Dermis blood vessel endothelial cell (primary cell): ENCODE measurements at places on chromosomes 3 and 15. TPM values are rescaled to one million over a fixed set of nuclear protein-coding genes. Genes with fewer than 3 reads are reported as not detected.

Gene SCN11A
- under 0.01 TPM in 1 of 2 replicates, not detected in the other for total RNA-seq

Gene GOLGA6D
- not detected in 2 replicates for total RNA-seq

GRCh38 chr15:100041127-100041828 lies 300.5 kb downstream of the ADAMTS17 start:
- no peak for DNase-seq

DNA sequence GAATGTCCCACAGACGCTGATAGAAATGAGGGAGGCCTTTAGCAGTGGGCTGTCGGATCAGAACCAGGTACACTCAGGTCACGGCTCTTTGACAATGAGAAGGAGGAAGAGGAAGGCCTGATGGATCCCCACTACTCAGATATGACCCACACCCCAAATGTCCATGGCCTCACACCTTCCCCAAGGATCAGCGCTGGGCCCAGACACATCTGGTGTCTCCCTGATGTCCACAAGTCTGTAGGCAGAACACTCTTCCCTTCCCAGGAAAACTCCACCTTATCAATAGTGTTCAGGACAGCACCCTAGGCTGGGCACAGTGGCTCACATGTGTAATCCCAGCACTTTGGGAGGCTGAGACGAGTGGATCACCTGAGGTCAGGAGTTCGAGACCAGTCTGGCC lies 33.3 kb upstream of the SFMBT1 start:
- no peak for DNase-seq

DNA sequence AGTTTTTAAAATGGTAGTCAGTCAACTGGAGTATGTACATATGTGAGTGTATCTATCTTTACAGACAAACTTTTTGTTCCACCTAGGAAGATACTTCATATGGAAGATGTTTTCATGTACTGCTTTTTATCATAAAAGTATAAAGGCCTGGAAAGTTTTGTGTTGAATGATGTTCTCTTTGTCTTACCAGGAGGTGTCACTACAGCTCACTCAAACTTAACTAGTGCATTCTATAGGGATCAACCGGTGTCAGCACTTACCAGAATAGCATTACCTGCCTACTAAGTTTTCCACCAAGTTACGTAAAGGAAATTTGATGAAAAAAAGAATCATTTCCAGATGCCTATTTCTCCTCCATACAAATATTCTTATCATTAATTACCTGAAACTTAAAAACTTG lies 522.6 kb upstream of the SEMA6D start:
- peak; percentile 67 for DNase-seq

DNA sequence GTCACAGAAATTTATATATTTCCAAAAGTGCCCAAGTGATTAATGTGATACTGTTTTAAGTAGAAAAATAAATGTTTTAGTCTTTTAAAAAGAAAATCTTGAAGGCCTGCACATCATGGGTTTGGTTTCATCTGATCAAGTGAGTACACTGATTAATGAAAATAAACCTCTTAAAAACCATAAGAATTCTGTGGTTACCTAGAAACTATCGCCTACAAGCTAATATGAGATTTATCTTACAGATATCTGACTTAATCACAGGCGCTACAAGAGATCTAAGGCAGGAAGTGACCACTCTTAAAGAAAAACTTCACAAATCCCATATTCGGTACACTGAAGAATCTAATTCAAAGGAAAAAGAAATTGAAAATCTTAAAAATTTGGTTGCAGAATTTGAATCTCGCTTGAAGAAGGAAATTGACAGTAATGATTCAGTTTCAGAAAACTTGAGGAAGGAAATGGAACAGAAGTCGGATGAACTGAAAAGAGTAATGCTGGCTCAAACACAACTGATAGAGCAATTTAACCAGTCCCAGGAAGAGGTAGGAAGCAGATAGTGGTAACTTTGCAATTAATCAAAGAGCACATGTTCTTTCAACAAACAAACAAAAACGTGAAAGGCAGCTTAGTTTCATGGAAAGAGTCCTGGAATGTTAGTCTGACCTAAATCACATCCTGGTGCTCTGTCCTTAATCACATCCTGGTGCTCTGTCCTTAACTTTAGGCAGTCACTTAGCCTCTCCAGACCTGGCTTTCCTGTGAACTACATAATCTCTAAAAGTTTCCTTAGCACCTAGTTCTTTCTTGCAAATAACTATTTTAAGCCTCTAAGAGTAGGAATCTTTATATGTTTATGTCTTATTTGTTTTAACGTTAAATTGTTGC lies 131.8 kb downstream of the CCNL1 start:
- peak; percentile 28 for DNase-seq
